EH (cell line): ENCODE measurements at places on chromosomes 13 and 19.

DNA sequence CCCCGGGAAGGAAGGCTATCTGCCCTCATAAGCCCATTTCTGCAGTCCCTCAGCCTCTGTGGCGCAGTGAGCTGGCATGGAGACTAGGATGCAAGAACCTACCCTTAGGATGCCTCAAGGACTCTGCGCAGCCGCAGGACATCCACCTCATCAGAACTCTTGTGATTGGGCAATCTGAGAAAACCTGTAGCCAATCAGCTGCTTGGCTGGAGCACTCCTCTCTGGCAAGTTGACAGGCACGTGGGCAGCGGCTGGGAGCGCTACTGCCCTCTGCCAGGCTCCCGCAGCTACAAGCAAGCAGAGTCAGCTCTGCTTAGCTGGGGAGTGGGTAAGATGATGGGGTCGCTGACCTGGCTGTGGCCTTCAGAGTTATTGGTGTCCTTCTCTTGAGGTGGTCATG is 1.5 kb upstream of the ECSIT start:
- DNase-seq, result peak; percentile 44

DNA sequence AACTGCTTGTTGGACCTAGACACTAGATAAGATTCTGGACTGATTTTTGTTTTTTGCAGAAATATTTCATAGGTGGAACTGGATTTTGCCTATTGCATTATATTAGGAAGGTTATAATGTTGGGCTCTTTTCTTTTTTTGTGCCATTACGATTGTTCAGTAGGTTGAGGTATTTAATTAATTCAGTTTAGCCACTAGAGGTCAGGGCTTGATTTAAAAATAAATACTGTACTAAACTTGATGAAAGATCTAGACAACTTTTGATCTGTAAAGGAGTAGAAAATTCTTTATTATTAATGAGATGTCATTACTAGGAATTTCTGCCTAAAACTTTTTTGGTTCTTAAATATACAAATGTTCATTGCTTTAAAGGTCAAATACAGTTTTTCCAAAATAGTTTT is 15.2 kb upstream of the SUPT20H start:
- peak; percentile 62 for DNase-seq

- no peak for DNase-seq
These were observed 5.7 kb downstream of the ERFL start for GRCh38 chr19:41922585-41922984.

DNA sequence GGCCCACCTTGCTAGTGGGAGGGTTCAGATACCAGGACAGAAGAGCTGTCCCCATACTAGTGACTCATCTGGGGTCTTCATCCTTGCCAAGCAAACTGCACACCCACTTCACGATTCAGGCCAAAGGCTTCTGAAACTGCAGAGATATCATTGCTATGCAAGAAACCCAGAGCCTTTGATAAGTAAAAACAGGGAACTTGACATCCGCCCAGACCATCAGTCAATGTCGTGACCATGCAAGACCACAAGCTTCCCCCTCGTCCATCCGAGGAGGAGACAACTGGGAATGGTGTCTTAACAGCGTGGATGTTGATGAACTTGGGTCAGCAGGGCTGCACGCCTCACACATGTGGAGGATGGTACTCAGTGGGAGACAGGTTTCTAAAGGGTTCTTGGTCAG is 58.0 kb downstream of the ABCC4 start:
- no peak for DNase-seq

DNA sequence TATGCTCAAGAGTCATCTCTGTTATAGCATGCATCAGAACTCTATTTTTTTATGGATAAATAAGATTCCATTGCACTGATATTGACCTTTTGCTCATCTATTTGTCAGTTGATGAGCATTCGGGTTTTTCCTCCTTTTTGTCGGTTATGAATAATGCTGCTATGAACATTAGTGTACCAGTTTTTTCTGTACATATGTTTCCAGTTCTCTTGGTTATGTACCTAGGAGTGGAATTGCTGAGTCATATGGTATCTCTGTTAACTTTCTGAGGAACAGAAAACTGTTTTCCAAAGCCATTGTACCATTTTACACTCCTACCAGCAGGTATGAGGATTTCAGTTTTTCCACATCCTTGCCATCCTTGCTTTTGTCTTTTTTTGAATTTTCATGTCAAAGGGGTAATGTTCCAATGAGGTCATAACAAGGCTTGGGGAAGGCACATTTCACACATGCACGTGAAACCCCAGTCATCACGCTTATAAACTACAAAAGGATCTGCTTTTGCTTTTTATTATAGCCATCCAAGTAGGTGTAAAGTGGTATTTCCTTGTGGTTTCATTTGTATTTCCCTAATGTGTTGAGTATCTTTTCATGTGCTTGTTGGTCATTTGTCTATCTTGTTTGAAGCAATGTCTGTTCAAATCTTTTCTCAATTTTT is 14.6 kb downstream of the KBTBD7 start:
- DNase-seq, result peak; percentile 57

DNA sequence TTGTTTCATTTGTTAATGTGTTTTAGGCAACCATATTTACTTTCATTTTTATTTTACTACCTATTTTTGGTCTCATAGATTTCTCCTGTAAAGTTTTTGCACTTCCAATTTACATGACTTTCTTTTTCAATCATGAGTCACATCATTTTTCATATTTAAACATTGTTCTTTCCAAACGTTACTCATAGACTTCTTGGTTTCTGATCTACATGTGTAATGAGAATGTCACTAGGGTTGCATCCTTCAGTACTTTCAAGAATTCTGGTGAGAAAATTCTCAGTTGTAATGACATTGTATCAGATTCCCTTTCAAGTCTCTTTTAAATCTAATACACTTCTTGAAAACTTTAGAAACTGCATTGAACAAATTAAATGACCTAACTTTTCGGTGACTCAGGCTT is 991.7 kb downstream of the EFNB2 start:
- no peak for DNase-seq

DNA sequence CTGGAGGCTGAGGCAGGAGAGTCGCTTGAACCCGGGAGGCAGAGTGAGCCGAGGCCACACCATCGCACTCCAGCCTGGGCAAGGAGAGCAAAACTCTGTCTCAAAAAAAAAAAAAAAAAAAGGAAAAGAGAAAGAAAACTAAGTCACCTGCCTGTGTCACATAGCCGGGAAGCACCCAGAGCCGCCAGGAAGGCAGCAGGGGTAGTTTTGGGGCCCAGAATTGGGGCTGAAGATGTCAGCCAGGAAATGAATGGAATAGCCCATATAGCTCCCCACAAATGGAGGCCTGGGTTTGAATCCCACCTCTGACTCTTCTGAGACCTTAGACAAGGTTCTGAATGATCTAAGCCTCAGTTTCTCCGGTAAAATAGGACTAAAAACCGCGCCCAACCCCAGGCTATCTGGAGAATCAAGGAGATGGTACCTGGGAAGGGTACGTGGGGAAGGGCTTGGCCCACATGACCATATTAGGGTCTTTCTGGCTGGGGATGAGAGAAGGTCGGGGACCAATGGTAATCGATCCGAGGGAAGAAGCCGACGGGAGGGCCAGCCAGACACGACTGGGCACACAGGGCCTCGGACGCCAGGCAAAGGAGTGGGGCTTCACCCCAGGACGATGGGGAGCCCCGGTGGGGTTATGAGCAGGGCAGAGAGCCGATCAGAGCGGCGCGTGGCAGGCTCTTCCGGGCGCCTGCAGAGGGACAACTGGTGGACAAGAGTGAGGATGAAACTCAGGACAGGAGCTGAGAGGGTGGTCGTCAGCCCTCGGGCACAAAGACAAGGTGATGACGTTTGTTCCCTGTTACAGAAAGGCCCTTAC is 14.4 kb downstream of the CCDC124 start:
- no peak for DNase-seq

GRCh38 chr19:42172261-42172660 is 40.0 kb upstream of the POU2F2 start:
- DNase-seq, result no peak

DNA sequence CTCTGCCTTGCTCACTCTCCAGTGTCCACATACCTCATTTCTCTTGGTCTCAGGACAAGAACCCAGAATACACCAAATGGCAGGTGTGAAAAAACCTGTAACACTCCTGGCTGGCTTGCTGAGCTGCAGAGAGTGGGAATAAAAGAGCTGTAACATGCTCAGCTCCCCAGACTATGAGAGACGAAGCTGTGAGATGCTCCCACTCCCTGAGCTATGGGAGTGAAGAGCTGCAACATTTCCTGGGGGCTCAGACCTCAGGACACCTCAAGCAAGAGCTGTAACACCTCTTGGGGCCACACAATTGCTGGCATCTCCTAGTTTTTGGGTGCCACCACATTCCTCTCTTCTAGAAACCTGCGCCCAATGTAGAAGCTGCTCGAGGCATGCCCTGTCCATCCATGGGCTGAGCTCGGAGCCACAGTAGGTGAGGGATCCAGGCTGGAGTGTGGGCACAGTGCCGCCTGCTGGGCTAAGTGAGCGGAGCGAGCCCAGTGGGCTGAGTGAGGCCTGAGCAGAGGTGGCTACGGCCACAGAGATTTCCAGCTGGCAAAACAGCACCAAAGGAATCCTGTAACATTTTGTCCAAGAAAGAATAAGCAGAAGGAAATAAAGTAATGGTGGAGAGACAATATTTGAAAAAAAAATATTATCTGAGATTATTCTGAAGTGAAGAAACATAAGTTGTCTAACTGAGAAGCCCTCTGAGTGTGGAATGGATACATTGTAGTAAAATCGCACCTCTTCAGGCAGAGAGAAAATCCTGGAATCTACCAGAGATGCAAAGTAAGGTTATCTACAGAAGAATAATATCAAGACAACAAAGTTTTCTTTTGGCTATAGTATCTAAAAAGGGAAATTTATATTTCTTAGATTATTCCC is 186.2 kb upstream of the PCDH9 start:
- no peak for DNase-seq

- no peak for DNase-seq
These were observed 11.5 kb upstream of the ZNRF4 start for GRCh38 chr19:5443723-5444122.

DNA sequence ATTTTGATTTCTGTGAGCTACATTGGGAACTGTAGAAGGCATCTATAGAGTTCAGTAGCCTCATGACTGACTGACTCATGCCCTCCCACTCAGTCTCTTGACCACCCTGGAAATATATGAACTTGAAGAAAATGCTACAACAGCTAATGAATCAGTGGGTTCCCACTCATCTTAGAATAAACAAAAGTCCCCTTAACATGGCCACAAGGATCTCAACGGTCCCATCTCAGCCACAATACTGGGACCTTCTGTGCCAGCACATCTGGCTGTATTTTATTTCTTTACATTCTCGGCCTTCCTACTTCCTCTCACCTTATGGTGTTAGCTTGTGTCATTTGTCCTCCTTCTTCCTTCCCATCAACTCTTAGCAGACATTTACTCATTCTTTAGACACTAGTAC is 619.8 kb downstream of the DCT start:
- peak; percentile 8 for DNase-seq

DNA sequence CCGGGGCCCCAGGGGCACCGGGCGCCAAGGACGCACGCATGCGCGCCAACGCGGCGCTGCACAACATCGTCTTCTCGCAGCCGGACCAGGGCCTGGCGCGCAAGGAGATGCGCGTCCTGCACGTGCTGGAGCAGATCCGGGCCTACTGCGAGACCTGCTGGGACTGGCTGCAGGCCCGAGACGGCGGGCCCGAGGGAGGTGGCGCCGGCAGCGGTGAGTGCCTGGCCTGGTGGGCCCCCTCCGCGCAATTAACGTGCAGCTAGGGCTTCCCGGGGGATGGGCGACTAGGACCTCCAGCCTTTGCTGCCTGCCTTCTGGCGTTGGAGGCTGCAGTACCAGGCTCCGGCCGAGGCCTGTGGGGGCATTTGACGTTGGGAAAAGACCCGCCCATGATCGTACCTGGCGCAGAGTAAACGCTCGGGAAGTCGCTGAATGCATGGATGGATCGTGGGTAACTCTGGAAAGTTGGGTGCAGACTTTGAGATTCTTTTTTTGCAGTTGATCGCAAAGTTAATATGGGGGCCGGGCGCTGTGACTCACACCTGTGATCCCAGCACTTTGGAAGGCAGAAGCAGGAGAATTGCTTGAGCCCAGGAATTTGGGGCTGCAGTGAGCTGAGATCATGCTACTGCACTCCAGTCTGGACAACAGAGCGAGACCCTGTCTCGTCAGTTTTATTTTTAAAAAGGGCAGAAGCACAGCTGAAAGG is 7.3 kb downstream of the APC2 start:
- no peak for DNase-seq
